ENCODE measurements at places on chromosomes 5 and 9. TPM values are rescaled to one million over a fixed set of nuclear protein-coding genes. Genes with fewer than 3 reads are reported as not detected.

DNA sequence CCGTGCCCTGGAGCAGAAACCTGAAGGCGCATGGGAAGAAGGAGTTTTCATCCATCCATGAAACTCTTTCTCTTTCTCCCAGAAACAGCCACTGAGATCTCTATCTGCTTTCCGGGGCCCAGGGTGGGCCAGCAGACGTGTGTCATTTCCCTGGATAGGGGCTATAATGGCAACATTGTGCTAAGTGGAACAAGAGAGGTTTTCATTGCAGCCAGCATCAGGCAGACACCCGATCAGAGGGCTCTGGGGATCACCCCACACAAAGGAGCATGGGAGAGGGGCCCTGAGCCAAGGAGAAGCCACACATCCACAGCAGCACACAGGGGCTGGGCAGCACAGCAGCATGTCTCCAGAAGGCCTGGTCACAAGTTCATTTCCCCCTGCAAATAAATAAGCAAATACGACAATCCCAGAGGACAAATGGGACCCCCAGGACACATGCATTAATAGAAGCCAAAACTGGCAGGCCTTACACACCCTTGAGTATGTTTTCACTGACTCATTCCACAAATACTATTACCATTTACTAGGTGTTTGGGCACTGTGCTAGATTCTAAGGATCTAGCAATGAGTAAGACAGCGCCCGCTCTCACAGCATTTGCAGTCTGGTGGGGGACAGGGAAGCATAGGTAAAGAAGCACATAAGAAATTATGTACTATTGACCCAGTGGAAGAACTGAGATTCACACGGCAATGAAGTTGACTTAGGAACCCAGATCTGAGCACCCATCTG is 4.3 kb upstream of the AFAP1L1 start:
- no peaks in the 10 kb centered on the region for H3K36me3 ChIP-seq
- DNase-seq, result no peak
- H3K4me1 ChIP-seq, result peaks cover 6% of the 10 kb centered on the region
- H3K27me3 ChIP-seq, result peaks cover 36% of the 10 kb centered on the region

DNA sequence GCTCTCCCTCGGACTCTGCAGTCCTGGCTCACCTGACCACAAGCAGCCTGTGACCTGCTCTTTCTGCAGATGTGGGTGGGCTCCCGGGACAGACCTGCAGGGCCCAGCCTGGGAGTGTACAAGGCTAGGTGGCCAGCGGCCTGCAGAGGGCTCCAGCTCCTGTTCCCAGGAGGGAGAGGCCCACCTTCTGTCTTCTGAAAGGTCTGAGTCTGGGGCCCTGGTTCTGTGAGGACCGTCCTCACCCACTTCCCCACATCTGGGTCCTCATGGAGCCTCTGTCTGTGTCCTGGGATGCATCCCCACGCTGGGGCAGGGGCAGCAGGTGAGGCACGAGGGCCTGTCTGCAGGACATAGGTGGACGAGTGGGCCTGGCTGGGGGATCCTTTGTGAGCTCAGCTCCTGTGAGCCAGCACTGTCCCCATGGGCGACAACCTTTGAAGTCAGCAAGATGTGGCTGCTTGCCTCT is 43.7 kb downstream of the PHF2 start:
- no peaks in the 10 kb centered on the region for H3K27me3 ChIP-seq
- no peak overlapping the region for H3K27ac ChIP-seq
- no peaks in the 10 kb centered on the region for H3K4me1 ChIP-seq
- H3K36me3 ChIP-seq, result no peaks in the 10 kb centered on the region

DNA sequence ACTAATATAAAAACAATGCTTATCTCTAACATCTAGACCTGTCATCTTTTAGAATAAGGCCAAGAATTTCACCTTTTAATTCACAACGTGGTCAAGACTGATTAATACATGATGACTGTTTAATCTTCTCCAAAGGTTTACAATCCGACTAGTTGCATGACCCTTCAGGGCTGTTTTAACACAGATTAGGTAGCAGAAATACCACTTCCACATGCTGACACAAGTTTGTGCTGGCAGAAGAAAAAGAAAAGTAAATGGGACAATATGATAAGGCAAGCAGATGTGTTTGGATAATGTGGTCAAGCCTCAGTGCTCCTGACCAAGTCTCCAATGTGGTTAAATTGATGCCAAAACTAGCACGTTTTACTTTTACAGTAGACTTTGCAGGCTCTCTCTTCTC is 31.1 kb downstream of the SEMA6A start:
- H3K4me3 ChIP-seq, result no peak overlapping the region
- no peaks in the 10 kb centered on the region for H3K36me3 ChIP-seq
- H3K4me1 ChIP-seq, result no peaks in the 10 kb centered on the region
- no peaks in the 10 kb centered on the region for H3K27me3 ChIP-seq
- no peak overlapping the region for H3K27ac ChIP-seq

GRCh38 chr5:41787265-41787664 is 83.0 kb downstream of the OXCT1 start:
- H3K4me3 ChIP-seq, result no peak overlapping the region
- H3K27ac ChIP-seq, result no peak overlapping the region
- peaks cover 63% of the 10 kb centered on the region for H3K36me3 ChIP-seq
- peaks cover 8% of the 10 kb centered on the region for H3K4me1 ChIP-seq
- DNase-seq, result no peak

DNA sequence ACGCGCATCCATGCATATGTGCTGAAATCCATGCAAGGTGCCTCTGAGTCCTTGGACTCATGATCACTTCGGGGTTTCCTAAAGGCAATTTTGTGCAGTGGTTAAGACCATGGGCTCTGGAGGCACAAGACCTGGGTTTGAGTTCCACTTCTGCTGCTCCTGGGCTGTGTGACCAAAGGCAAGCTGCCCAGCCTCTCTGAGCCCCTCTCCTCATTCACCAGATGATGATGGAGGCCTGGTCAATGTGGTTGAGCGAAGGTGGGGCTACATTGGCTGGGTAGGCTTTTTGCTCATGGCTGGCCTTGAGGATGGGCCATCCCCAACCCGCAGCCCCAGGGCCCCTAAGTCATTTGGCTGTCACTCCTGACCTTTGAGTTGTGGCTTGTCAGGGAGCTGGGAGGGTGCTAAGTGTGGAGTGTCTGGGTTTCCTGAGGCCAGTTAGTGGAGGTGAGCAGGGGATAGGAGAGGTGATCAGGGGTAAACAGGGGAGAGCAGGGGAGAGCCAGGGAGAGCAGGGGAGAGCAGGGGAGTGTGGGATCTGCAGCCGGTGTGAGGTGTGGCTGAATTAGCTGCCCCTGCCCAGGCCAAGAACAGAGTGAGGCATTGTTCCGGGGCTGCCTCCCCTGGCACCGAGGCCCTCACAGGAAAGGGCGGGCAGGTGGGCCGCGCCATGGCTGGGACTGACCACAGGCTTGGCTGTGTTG is 64.6 kb upstream of the SYNPO start:
- peaks cover 3% of the 10 kb centered on the region for H3K27me3 ChIP-seq
- DNase-seq, result no peak
- H3K27ac ChIP-seq, result no peak overlapping the region
- H3K4me1 ChIP-seq, result no peaks in the 10 kb centered on the region

DNA sequence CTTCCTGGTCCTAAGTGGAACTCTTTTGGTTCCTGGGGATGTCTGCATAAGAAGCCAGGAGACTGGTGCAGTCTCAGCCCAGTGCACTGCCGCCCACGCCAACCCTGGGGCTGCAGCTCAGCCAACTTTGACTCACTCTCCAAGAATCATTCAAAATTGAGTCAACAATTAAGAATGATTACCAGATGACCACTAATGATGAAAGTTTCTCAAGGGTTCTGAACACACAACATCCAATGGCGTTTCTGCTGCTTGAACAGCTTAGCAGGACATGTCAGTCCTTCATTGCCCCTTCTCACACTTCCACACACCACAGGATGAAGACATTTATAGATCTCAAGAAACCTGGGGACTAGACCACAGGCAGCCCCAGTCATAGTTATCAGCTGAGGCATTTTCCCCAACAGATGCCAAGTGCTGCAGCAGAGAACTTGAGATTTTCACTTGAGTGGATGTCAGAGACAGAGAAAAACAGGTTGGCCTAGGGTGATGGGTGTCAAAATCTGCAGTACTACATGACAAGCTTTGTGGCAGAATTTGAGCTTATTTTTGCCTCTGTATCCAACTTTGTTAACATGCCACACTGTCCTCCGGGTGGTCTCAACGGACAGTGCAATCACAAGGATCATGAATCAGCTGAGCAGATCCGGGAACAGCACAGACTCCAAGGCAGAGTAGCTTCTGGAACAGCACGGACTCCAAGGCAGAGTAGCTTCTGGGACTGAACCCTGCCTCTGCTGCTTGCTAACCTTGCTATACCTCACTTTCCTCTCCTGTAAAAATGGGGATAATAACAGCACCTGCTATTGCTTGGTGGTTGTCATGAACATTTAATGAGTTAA is 356.1 kb downstream of the SPOCK1 start:
- H3K27me3 ChIP-seq, result no peaks in the 10 kb centered on the region
- H3K36me3 ChIP-seq, result no peaks in the 10 kb centered on the region
- H3K4me1 ChIP-seq, result no peaks in the 10 kb centered on the region
- no peak overlapping the region for H3K27ac ChIP-seq
- DNase-seq, result no peak

DNA sequence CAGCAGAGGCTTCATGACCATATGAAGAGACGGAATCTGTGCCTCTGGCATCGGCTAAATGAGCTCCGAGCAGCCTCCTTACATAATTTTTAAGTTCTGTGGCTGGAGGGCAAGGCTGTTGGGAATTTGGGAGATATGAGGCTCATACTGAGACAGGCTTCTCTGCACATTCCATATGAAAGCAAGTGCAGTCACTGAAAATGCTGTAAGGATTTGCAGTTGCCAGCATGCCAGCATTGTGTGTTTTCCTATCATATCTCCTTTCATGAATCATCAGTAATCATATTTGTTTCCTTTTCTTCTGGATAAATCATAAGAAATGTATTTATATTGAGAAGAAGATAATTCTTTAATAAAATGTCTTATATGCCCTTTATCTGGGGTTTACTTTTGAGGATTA is 775.4 kb downstream of the SEMA5A start:
- no peaks in the 10 kb centered on the region for H3K36me3 ChIP-seq
- no peaks in the 10 kb centered on the region for H3K4me1 ChIP-seq
- H3K4me3 ChIP-seq, result no peak overlapping the region
- H3K27ac ChIP-seq, result no peak overlapping the region
- no peaks in the 10 kb centered on the region for H3K27me3 ChIP-seq

GRCh38 chr9:90547896-90548295 is 94.7 kb downstream of the DIRAS2 start:
- no peaks in the 10 kb centered on the region for H3K27me3 ChIP-seq
- no peak overlapping the region for H3K4me3 ChIP-seq
- no peak overlapping the region for H3K27ac ChIP-seq
- H3K36me3 ChIP-seq, result no peaks in the 10 kb centered on the region

- no peaks in the 10 kb centered on the region for H3K4me1 ChIP-seq
- H3K4me3 ChIP-seq, result no peak overlapping the region
- no peak overlapping the region for H3K27ac ChIP-seq
- H3K27me3 ChIP-seq, result no peaks in the 10 kb centered on the region
- H3K36me3 ChIP-seq, result no peaks in the 10 kb centered on the region
These were observed 130.4 kb downstream of the CHSY3 start for GRCh38 chr5:130034566-130035210.

DNA sequence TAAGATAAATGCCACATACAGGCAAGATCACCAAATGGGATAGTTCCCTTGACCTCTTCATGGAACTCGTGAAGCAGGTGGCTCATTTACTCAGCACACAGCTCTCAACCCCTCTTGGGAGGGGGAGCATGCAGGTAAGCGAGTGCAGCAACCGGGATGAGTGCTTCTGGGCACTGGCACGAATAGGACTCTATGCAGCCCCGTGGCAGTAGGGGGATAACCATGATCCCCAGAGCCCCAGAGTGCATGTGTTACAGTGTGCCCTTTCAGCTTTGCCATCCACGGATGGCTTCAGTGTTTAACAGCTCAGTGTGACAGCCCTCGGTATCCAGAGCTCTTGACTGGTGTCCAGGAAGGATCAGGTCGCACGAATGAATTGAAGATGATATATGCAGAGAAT is 1187.1 kb downstream of the CDH9 start:
- H3K27ac ChIP-seq, result no peak overlapping the region
- no peaks in the 10 kb centered on the region for H3K4me1 ChIP-seq
- H3K36me3 ChIP-seq, result no peaks in the 10 kb centered on the region
- no peaks in the 10 kb centered on the region for H3K27me3 ChIP-seq
- DNase-seq, result no peak

DNA sequence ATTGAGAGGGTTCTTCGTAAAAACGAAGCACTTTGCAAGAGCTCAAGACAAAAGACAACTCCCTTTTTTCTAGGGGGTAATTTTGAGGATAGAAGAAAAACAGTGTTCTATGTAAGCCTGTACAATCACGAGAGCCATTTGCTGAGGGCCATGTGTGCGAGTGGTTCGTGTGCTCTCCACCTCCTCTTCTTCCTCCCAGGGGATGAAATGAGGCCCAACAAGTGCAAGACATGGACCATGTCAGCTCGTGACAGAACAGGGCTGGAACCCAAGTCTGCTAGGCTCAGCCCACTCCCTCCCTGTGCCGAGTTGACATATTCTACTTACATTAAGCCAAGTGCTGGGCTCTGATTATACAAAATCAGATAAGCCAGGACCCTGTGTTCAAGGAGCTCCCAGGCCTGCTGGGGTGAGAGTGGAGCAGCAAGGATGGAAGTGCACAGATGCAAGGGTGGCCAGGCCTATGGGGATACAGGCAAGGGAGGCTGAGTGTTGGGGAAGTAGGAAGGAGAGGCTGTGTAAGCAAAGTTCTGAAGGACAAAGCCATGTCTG is 97.9 kb upstream of the MSX2 start:
- H3K36me3 ChIP-seq, result no peaks in the 10 kb centered on the region
- DNase-seq, result no peak
- H3K4me1 ChIP-seq, result no peaks in the 10 kb centered on the region
- H3K27me3 ChIP-seq, result no peaks in the 10 kb centered on the region
- H3K27ac ChIP-seq, result no peak overlapping the region

DNA sequence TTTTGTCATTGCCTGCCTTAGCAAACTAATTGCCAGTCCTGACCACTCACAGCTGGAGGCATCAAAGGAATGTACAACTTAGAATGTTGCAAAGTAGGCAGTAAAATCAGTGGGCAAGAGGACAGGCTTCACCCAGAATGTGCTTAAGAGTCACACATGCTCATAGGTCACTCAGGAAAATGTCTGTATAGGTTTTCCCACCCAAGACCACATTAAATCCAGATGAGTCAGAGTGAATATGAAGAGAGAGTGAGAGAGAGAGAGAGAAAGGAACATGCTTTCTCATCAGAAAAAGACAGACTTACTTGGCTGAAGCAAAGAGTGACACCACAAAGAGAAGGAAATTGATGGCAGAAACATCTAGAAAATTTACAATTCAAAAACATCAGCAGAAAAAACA is 37.9 kb downstream of the PLEKHG4B start:
- H3K27me3 ChIP-seq, result peaks cover 2% of the 10 kb centered on the region
- H3K36me3 ChIP-seq, result no peaks in the 10 kb centered on the region
- H3K4me3 ChIP-seq, result no peak overlapping the region
- DNase-seq, result no peak

Gene UBAP1
- total RNA-seq, result 33.6 TPM

Gene GNA14
- total RNA-seq, result 0.09 TPM

Gene FST
- total RNA-seq, result not detected

Gene HMMR
- 40.3 TPM for total RNA-seq

Gene AMBP
- total RNA-seq, result not detected

Gene PCDHA12
- not detected for total RNA-seq

Gene LCN1
- total RNA-seq, result not detected

Gene LECT2
- total RNA-seq, result not detected

Gene PCDHGC4
- not detected for total RNA-seq
